ENCODE measurements at places on chromosomes 1 and 21.

DNA sequence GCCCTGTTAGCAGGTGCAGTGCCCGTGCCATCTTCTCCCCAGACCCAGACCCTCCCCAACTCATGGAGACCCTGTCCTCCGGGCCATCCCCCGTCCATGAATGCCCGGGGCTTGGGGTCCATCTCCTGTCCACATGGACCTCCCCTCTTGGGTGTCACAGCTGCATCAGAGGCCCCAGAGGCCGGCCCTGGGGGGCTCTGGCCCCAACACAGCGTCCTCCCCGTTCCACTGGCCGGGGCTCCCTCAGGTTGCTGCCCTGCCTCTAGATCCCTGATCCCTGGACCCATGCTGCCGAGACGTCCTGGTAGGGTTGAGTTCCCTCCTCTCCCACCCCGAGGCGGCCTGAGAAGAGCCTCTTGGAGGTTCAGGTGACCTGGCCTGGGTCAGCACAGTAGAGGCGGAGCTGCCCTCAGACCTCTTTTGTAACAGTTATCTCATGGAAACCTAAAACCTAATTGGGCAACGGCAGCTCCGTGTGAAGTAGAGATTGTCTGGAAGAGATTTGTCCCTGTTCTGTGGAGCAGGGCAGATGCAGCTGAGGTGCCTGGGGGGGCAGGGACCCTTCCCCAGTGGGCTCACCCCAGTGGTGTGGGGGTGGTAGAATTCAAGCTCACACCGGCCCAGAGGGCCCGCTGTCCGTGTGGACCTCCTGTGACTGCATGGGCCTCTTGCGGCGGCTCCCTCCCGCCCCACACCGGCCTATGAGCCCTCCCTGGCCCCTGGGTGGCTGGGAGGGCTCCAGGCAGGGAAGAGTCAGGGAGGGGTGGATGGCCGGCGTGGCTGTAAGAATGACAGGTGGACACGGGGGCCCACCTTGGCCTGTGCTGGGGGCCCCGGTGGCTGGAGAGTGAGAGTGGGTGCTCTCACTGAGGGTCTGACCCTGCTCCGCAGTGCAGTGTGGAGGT is 56.1 kb downstream of the SKI start:
- no peak for DNase-seq

DNA sequence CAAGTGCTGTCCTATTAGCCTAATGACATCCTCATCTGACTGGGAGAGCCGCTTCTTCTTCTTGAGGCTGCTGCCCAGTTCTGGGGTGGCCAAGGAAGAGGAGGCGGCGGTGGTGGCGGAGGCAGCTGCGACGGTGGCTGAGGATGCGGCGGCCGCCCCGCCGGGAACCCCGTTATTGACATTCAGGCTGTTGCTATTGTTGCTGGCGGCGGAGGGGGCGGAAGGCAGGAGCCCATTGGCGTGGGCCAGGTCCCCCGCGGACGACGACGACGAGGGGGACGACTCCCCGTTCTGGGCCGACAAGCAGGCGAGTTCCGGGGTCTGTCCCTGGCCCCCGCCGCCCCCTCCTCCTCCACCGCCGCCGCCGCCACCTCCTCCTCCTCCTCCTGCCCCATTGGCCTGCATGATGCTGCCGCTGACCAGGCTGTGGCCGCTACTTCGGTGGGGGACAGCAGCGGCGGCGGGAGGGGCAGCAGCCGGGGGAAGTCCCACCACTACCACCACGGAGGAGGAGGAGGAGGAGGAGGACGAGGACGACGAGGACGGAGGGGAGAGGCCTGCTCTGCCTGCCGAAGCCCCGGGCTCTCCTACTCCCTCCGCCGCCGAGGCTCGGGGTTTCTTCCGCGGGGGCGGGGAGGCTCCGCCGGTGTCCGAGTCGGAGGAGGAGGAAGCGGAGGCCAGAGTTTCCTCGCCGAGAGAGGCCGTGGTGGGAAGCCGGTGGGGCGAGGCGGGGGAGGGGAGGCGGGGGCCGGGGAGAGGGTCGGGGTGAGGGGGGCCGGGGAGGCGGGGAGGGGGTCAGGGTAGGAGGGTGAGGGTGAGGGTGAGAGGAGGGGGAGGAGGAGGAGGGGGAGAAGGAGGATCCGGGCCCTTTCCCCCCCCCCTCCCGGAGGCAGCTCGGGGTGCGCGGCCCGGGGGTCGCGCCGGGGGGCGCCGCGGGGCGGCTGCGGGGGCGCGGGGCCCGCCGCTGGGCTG is 610 bp downstream of the WDR26 start:
- no peak for DNase-seq

DNA sequence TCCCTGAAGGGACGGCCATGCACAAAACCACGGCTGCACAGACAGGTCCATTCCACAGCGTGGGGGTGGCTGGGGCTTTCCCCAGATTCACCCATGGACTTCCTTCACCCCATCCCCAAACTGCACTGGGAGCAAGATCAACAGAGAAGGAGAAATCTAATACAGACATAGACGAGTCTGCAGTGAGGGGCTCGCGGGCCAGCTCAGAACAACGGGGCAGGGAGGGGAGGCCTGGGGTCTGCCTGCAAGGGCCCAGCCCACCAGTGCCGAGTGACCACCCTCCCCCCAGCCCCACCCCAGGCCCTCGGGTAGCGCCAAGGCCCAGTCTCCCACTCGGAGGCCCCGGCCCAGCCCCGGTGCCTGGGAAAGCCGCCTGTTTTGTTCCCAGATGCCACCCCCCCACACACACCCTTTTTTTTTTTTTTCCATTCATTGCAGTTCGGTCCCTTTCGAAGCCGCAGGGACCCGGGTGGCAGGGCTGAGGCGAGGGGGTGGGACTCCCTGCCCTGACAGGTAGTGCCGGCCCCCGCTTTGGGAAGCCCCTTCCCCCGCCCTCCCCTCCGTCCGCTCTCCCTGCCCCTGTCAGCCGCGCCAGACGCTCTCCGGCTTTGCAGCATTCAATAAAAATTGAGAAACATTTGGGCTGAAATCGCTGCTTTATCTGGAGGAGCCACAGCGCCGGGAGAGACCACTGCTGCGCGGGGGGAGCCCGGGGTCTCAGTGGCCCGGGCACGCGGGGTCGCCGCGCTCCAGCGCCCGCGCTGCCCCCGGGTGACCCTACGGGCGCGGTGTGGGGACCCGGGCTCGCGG is 543 bp upstream of the EPHB2 start:
- no peak for DNase-seq

DNA sequence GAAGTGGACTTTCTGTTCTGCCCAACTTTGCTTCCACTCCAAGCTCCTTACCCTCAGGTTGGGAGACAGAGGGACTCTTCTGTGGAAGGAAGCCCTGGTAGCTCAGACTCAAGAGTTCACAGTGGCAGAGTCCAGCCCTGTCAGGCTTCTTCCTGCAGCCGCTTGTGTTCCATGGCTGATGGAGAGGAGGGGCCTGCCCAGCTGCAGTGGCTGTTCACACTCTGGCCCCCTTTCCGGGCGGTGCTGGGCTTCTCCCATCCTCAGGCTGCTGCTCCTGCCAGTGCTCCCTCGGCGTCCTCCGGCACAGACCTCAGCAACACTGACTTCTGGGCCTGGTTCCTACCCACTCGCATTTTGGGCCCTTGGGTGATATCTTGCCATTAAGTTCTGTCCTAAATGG is 4.0 kb downstream of the KRTAP10-1 start:
- DNase-seq = no peak

GRCh38 chr21:31780944-31781343 is 49.0 kb upstream of the SCAF4 start:
- DNase-seq = peak; percentile 54

- DNase-seq = no peak
Observed at GRCh38 chr1:38775175-38775845, 84.3 kb downstream of the RRAGC start.

DNA sequence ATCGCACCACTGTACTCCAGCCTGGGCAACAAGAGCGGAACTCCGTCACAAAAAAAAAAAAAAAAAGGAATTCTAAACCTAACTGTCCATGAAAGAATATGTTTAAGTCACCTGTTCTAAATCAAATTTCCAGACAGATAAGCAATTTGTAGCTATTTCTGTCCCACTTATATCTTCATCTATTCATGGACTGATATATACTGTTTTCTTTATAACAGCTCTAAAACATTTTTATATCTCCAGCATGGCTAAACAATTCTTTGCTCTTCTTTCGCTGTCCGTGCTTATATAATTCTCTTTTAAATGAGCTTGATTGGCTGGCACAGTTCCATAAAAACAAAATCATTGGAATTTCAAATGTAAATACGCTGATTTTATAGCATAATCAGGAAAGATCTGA is 30.5 kb downstream of the BRWD1 start:
- no peak for DNase-seq

DNA sequence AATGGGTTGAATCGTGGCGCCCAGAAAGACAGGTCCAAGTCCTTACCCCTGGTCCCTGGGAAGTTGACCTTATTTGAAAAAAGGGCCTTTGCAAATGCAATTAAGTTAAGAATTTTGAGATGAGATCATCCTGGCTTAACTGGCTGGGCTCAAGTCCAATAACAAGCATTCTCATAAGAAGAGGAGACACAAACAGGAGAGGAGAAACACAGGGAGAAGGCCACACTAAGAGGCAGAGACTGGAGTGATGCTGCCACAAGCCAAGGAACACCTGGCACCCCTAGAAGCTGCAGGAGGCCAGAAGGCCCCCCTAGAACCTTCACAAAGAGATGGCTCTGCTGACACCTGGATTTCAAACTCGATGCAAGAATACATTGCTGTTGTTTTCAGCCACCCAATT is 44.6 kb downstream of the PDPN start:
- no peak for DNase-seq

GRCh38 chr1:224058303-224058702 is 55.6 kb upstream of the FBXO28 start:
- peak; percentile 72 for DNase-seq

DNA sequence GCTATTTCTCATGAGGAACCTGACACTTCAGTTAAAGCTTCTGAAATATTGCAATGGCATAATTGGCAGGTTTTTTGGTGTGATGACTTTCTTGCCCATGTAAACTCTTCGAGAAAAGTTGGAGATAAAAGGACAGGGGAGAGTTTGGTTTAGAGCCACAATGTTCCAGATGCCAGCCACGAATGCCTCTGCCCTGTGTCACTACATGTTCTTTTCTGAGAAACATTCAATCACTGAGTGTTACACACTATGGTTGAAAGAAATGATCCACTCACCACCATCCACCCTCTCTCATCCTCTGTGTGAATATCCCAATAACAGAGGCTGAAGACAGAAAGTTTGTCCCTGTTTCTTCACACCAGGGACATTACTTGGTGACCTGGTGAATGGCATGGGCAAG is 66.4 kb downstream of the TNFSF4 start:
- no peak for DNase-seq

DNA sequence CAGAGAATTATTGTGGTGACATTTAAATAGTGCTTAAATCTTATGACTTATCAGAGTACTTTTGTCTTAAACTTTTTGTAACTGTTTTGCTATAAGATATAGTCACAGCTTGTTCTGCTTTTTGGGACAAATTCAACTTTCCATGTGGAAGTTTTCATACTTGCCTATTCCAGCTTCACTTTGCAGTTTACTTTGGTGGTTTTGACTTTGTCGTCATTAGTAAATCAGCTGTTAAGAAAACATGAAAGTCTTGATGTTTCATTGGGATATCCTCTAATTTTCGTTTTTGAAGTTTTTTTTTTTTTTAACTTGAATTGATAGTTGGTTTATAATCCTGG is 31.3 kb downstream of the SDCCAG8 start:
- DNase-seq = no peak

DNA sequence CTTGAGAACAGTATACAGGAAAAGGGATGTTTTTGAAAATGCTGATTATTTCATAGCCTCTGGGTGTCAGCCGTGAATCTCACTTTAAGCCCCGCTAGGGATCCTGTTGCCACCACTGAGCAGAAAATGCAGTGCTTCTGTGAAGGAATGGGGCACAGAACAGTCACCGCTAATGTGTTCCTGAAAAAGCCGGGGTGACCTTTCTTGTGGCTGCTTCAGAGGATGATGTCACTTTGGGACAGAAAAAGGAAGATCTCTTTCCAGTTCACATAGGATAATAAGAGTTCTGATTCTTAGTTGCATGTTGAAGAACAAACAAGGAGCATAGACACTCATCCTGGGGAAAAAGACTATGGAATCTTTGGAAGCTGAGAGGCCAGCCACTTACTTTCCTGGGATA is 349.6 kb downstream of the DISC1 start:
- no peak for DNase-seq

DNA sequence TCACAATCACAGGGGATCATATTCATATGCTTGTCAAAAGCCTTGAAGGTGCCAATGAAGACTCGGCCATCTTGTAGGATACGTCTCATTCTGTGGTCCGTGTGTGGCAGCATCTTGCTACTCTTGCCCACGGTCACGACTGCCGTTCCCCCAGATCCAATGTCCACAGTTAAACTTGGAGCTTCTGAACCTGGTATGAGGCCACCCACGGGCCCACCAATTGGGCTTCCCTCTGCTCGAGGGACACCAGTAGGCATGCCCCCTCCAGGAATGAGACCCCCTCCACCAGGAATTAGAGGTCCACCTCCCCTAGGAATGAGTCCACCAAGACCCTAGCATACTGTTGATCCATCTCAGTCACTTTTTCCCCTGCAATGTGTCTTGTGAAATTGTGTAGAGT is 39.6 kb downstream of the MORN1 start:
- DNase-seq = no peak

DNA sequence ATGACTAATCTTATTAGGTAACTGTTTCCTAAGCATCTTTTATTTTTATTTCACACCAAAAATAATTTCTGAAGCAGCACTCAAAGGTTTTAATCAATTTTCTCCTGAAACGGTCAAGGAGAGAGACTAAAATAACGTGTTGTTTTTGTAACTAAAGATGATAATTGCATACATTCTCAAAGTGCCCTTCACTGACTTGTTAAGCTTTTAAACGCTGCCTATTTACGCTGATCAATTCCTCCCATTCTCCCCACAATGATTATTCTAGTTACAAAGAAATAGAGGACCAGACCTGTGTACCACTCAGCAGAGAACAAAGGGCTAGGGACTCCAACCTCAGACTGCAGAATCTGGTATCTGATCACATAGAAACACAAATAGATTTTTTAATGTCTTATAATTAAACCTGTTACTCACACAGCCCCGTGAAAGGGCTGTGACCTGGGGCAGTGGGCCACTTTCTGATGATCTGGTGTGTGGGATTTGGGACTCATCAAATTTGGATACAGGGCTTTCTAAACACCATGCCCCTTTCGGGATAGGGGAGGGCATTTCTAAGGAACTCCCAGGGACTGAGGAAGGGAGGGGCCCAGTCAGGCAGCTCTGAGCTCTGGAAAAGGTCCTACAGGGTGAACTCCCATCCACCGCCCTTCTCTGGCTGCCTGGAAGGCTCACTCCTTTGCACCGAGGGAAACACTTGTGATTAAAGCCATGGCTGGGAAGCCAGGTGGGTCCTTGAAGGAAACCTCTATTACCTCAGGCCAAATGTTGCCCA is 65.2 kb downstream of the BCAR3 start:
- DNase-seq = no peak

DNA sequence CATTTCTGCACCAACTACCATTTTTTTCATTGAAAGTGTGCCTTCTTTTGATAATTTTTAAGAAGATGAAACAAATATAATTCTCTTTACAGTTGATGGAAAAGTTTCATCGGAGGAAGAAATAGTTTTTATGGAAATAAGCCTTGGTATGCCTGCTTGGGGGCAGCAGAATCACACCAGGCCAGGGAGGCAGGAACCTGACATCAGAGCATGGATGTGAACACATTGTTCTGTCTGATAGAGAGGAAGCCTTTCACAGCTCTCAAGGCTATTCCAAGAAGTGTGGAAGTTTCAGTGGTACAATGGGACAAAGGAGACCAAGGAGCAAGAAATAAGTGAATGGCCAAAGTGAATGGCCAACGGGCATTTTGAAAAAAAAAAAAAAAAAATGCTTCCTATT is 162.2 kb upstream of the KCNK2 start:
- no peak for DNase-seq

GRCh38 chr21:37220433-37220980 is 46.6 kb downstream of the VPS26C start:
- no peak for DNase-seq
